ENCODE measurements at places on chromosomes 1 and 21.
A peak's percentile ranks its signal among the peaks of the same experiment; 100 is the strongest.

- DNase-seq: no peak
These were observed 75.8 kb downstream of the ITPKB start for GRCh38 chr1:226663327-226663704.

DNA sequence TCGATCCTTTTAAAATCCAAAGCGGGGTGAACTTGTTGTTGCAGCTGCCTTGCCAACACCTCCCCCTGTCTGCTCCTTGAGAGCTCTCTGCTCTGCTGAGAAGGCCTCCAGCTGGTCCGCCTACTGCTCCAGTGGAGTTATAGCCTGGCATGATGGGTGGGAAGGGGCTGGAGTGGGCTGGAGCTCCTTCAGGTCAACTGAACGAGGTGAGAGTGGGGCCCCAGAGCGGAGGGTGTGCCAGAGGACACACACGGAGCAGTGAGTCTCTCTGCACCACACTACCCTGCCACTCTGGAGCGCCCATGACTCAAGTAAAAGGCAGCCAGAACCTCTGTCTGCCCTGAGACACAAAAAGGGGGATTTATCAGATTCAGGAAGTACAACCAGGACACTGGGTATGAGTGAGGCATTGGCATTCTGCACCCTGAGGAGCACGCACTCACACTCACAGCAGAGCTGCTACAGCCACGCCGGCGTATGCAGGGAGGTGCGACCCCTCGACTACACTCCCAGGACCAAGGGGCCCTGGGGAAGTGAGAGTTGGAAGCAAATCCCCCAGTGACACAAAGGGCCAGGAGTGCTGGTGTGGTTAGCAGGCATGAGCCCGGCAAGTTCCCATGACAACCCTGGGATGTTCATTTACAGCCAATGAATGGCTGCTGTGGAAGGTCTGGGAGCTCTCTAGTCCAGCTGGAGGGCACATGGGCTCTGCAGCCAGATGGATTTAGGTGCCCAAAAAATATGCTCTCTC lies 28.0 kb upstream of the EVA1B start:
- DNase-seq: no peak

GRCh38 chr1:214448536-214448935 lies 102.9 kb downstream of the PTPN14 start:
- DNase-seq: no peak

DNA sequence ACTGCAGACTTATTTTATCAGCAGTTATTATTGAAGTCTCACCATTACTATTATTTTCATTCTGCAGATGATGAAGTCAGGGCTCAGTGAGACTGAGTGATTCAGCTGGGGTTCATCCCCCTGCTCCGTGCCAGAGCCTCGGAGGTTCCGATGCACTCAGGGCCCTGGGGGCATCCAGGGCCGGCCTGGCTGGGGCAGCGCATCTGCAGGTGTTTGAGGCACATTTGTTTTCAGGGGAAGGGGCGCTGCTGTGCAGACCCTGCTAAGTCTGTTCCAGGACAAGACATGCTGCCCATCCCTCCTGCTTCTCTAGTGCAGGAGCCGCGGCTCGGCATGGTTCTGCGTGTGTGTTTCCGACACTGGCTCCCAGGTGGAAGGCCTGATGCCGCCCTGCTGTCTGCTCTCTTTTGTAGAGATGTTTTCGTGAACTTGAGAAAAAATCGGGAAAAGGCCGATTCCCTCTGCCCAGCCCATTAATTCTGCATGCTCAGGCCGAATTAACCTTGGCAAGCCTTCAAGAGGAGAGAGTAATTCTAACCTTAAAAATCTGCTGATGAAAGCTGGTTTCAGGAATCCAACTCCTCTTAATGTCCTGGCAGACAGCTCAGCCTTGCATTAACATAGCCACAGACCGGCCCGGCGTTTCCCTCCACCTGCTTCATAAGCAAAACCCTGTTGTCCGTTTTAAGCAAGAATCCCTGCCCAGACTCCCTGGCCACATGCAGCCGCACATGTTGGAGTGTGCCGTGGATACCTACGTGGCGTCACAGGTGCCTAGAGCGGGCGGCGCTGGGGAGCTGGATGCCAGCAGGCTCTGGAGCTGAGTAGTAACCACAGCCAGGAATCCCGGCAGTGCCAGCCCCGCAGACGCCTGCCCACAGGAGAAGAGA lies 316.0 kb upstream of the VAMP3 start:
- DNase-seq: no peak

GRCh38 chr1:58782178-58783089 lies 1.4 kb downstream of the JUN start:
- peak; percentile 27 for DNase-seq

DNA sequence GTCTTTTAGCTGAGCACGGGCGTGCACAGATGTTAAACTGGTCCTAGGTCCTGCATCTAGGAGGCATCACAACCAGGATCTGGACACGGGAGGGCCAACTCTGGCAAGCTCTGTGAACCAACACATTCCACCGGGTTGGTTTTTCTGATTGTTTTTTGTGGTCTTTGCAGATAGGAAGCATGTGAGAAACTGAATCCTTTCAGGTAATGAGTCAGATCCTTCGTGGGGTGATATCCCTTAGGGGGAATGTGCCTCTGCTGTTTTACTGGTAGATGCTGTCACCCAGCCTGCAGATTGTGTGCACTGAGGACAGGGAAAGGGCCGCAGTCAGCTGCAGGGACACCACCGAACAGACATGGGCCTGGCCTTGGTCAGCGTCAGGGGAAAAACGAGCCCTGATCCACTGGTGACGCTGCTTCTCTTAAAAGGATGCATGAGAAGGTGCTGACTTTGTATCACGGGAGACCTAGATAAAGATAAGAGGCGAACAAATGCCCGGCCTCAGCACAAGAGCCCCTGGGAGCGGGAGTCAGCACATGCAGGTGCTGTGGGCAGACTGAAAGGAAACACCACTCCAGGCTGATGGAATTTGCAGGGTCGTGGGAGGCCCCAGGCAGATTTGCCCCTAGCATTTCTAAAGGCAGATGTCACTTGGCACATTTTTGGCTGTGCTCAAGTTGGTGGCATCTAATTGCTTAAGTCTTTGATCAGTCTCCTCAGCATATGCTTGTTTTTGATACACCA lies 51.1 kb downstream of the DOP1B start:
- DNase-seq: no peak

DNA sequence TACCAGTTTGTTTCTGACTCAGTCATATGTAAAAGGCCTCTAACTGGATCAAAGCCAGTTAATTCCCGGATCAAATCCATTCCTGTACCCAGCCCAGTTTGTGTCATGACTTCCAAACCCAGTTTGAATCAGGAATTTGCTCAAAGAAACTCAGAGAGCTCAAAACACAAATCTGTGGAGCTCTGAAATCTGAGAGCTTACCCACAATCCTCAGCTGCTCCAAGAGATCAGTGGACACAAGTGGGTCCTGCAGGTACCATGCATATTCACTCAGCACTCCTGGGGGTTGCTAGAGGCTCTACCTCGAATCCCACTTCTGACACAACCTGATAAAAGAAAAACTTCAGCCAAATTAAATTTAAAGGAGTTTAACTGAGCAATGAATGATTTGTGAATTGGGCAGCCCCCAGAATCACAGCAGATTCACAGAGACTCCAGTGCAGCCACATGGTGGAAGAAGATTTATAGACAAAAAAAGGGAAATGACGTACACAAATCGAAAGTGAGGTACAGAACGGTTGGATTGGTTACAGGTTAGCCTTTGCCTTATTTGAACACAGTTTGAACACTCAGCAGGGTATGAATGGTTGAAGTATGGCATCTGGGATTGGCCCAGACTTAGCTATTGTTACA lies 11.9 kb upstream of the MRPL55 start:
- DNase-seq: no peak
